ENCODE measurements at places on chromosomes 6 and 20.
A peak's percentile ranks its signal among the peaks of the same experiment; 100 is the strongest.

GRCh38 chr20:9993137-9993536 is 41.6 kb upstream of the ANKEF1 start:
- no peak overlapping the region for H3K27ac ChIP-seq
- H3K36me3 ChIP-seq = no peaks in the 10 kb centered on the region
- no peaks in the 10 kb centered on the region for H3K4me1 ChIP-seq

GRCh38 chr6:36682328-36683144 is 4.0 kb downstream of the CDKN1A start:
- H3K4me3 ChIP-seq = no peak overlapping the region
- no peak overlapping the region for H3K27ac ChIP-seq
- peaks cover 40% of the 10 kb centered on the region for H3K36me3 ChIP-seq
- DNase-seq = peak; percentile 49

- H3K27ac ChIP-seq = no peak overlapping the region
- H3K4me3 ChIP-seq = no peak overlapping the region
- H3K4me1 ChIP-seq = no peaks in the 10 kb centered on the region
- no peak for DNase-seq
Measured at GRCh38 chr6:41657131-41658094, 19.1 kb downstream of the MDFI start.

- H3K36me3 ChIP-seq = peaks cover 29% of the 10 kb centered on the region
- no peaks in the 10 kb centered on the region for H3K27me3 ChIP-seq
- no peaks in the 10 kb centered on the region for H3K4me1 ChIP-seq
- H3K4me3 ChIP-seq = peak overlapping the region; percentile 97
Measured at GRCh38 chr6:31805939-31806469, 762 bp downstream of the LSM2 start.

GRCh38 chr6:13500264-13500663 is 12.9 kb upstream of the GFOD1 start:
- no peak overlapping the region for H3K4me3 ChIP-seq
- H3K27me3 ChIP-seq = no peaks in the 10 kb centered on the region
- H3K36me3 ChIP-seq = no peaks in the 10 kb centered on the region
- H3K4me1 ChIP-seq = peaks cover 8% of the 10 kb centered on the region
- H3K27ac ChIP-seq = no peak overlapping the region

GRCh38 chr6:109472132-109472995 is 10.7 kb downstream of the ZBTB24 start:
- H3K4me1 ChIP-seq = no peaks in the 10 kb centered on the region
- no peak overlapping the region for H3K27ac ChIP-seq
- H3K4me3 ChIP-seq = no peak overlapping the region
- peaks cover 98% of the 10 kb centered on the region for H3K36me3 ChIP-seq
- no peaks in the 10 kb centered on the region for H3K27me3 ChIP-seq

Data from H9 (cell line).